ENCODE measurements at places on chromosomes 12 and 14. TPM values are rescaled to one million over a fixed set of nuclear protein-coding genes. Genes with fewer than 3 reads are reported as not detected.

DNA sequence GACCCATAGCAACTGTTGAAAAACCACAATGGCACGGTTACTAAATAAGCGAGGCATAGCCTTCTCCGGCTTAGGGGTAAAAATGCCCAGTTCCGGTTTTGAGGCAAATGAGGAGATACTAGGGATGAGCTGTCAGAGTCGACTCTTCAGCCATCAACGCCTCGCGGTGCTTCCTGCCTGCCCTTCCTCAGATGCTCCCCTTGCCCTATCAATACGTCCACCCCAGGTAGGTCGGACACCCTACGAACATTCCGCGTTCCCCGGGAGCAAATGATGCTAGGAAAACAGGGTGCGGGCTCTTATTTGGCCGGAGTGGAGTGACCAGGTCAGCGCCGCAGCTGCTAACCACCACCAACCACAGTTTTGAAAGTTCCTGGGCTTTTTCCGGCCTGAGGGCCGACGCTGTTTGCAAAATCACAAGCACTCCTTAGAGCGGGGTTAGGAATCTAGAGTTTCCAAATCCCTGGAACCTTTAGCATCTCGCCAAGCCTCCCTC, 1.2 kb downstream of the SRSF9 start:
- DNase-seq, result peak; percentile 37

RNASE7 gene
- total RNA-seq, result not detected

DNA sequence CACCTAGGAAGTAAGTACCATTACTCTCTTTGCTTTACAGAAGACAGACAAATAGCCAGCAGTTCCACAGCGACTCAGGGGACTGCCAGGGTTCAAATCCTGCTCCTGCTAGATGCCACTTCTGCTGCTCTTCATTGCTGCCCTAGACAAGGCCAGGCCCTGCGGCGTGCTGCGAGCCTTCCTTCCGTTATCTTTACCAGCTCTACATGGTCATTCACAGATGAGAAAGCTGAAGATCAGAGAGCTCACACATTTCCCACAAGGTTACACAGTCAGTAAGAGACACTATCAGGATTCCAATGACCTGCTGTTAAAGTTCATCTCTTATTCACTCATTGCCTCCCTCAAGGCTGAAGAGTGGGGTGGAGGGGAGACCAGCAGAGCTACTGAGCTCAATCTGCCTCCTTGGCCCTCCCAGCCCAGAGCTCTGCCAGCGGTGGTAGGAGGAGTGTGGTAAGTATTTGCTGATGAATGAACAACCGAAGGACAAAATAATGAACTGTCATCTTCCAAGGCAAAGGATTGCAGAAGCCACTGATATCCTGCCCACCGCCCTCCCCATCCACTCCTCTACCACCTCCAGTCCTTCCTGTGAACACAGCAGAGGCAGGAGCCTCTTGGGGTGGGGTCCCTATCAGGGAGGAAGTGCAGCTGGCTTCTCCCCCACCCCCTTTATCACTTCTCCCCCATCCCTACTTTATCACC, 14.6 kb upstream of the HDAC7 start:
- no peak for DNase-seq

PTHLH gene
- total RNA-seq, result not detected

DNA sequence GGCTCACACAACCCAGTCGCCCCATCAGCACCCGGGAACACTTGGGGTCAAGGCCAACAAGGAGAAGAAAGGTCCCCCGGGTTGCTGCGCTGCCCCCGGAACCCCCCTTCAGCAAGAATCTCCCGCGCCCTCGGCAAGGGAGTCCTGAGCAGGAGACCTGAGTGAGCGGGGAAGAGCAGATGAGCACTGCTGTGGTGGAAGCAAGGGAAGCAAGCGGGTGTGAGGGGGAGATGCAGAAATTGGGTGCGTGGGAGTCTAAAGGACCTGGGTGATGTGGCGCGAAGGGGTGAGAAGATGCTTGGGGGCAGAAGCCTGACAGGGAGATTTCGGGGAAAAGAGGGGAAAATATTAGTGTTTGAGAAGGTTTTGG, 105.5 kb upstream of the PRB2 start:
- DNase-seq, result no peak

GRCh38 chr14:80678436-80678835, 263.1 kb downstream of the CEP128 start:
- no peak for DNase-seq

HCAR2 gene
- total RNA-seq, result not detected

NKX2-1 gene
- not detected for total RNA-seq

DNA sequence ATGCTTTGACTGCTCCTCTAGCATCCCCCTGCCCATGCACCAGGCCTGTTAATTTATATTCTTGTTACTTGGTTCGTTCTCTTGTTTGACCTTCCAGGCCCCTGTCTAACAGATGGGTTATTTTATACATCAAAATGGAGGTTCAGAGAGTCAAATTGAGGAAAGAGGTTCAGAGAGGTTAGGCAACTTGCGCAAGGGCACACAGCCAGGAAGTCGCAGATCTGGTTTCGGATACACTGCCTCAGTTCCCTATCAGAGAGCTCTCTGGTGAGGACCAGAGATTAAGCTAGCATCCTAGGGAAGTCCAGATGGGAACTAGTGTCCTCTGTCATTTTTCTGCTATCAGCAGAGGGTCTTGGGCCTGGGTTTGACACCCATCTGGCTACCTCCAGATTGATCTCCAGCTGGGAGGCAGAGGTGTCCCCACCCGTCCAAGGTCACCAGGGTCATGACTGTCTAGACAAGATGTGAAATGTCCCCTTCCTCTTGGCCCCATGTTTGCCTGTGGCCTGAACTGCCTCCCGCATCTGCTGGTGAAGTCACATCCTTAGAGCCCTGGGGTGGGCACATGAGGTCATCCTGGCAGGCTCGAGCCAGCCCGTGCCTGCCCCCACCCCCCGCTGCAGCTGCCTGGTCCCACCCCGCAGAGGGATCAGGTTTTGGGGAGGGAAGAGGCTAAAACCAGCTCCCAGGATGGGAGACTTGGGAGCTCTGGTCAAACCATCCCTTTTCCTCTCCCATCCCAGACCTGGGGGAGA, 84.3 kb upstream of the NCOR2 start:
- peak; percentile 47 for DNase-seq

EPYC gene
- total RNA-seq, result not detected

KRT82 gene
- not detected for total RNA-seq

GPRC5A gene
- total RNA-seq, result 11.0 TPM

DNA sequence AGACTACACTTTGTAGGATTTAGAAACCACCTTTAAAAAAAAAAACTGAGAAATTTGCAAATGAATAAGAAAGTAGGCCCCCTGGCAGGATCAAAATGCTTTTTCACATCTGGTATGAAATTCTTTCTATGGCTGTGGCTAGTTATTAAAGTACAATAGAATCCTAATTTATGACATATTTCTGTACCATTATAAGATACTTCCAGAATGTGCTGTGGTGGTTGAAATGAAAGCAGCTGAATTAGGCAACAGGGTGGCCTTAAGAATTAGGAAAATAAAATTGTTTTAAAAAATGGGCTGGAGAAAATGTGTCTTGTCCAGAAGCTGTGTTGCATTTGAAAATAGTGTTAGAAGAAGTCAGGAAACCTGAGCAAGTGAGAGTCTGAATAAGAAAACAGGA, 85.9 kb upstream of the PDE3A start:
- no peak for DNase-seq

KIF5A gene
- not detected for total RNA-seq

- DNase-seq, result no peak
These were observed 170.9 kb upstream of the BMP4 start for GRCh38 chr14:54127526-54127925.

DNA sequence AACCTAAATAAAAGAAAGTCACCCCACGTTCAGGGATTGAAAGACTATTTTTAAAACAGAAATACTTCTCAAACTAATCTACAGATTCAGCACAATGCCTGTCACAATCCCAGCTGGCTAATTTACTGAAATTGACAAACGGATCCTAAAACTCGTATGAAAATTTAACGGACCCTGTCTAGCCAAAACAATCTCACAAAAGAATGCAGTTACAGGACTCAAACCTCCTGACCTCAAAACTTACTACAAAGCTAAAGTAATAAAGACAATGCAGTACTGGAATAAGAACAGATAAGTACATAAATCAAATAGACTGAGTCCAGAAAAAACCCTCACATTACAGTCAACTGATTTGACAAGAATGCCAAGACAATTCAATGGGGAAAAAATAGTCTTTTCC, 48.8 kb downstream of the IPO8 start:
- no peak for DNase-seq

GRCh38 chr12:19457561-19457960, 18.3 kb downstream of the AEBP2 start:
- DNase-seq, result no peak

- no peak for DNase-seq
These were observed 53.8 kb upstream of the KCNJ8 start for GRCh38 chr12:21828136-21828775.

- no peak for DNase-seq
These were observed 14.9 kb downstream of the CCDC63 start for GRCh38 chr12:110861729-110862128.

- DNase-seq, result no peak
These were observed 67.7 kb downstream of the GXYLT1 start for GRCh38 chr12:42076976-42077375.

KRT83 gene
- not detected for total RNA-seq

DNA sequence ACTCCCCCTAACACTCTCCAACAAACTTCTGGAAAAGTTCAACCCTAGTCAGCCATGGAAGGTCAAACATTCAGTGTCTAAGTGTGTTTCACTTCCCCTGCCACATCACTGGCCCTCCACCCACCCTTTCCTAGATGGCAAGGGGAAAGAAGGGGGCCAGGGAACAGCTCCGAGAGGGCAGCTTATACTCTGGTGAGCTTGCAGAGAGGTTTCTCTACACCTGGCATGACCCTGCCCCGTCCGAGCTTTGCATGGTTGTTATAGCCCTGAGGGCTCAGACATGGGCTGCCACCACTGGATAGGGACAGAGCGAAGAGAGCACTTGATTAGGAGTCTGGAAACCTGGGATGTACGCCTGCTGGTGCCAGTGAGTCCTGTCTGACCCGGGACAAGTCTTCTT, 4.0 kb downstream of the ACVRL1 start:
- no peak for DNase-seq

FOXG1 gene
- total RNA-seq, result 0.03 TPM

DNA sequence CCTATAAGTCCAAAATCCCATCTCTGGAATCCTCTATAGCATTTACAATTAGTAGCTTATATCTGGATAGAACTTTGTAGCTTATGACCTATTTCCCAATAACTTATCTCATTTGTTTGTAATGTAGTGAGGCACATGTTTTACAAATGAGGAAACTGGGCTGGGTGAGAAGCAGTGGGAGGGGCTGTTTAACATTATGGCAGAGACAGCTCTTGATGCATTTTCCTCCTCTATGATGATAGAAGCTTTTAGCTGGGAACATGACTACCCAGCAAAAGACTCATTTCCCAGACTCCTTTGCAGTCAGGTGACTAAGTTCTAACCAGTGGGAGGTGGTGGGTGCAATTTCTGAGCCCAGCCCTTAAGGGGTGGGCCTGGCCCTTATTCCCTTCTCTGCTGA, 179.7 kb downstream of the TTC8 start:
- no peak for DNase-seq

DNA sequence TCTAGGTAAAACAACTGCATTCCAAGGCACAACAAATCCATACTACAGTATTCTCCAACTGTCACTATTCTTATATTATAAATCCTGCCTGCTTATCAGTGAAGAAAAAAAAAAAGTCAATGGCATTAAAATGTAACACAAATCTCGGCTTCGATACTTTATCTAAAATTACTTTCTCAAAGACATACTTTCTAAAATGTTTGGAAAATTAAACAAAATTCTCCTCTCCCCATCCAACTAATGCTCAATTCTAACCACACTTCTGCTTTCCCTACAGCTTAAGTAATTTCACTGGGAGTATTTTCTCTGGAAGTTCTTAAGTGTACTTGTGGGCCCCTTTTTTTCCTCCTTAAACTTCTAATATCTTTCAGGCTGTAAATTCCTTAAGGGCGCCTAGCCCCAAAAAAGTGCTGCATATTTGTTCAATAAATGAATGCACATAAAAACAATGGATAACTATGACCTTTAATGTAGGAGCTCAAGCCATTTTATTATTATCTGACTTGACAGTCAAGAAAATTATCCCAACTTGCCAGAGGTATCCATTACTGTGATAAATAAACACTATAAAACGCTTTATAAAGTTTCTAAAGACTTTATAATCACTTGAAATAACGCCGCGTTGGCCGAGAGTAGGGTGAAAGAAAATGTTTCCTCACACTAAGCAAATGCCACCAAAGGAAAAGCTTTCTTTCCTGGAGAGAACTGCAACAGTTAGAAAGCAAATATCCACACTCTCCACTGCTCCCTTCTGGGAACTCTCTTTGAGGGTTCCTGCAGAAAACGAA, 977 bp downstream of the HEATR5A start:
- DNase-seq, result no peak

SPRYD3 gene
- total RNA-seq, result 23.9 TPM

GRCh38 chr12:52091061-52091460, 11.6 kb downstream of the SMIM41 start:
- DNase-seq, result no peak

DNA sequence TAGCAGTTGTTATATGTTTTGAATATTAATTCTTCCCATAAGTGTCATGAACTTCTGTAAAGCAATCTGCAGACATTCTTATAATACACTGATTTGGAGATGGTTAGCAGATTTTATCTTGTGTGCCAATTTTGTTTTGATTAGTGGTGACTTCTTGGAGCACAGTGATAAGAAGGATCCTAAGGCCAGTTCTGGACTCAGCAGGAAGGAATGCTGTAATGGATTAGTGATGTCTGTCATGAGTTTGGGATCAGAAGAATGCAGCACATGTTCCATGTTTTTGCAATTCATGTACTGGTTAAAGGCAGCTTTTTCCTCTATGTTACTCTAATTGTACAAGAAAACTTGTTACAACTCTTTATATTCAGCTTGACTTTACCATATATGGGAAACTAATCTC, 91.5 kb downstream of the UNC79 start:
- DNase-seq, result no peak
